Peyer's patch (tissue), 4 donors: ENCODE measurements at places on chromosomes 2 and 18.
A peak's percentile ranks its signal among the peaks of the same experiment; 100 is the strongest.

DNA sequence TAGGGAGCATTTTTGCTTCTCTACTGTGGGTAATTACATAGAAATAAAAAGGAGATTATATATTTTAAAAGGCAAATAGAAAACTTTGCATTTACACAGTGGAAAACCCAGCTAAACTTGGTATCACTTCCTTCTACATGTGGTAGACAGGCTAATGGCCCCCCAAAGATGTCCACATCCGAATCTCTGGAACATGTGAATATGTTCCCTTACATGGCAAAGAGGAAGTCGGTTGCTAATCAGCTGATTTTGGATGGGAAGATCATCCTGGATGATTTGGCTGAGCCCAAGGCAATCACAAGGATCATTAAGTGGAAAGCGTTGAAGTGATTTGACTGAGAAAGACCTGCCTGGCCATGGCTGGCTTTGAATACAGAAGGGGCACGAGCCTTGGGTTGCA is 26.2 kb downstream of the CREG2 start:
- DNase-seq, result no peak

GRCh38 chr18:23493654-23494053 is 9.7 kb upstream of the RMC1 start:
- no peak for DNase-seq

DNA sequence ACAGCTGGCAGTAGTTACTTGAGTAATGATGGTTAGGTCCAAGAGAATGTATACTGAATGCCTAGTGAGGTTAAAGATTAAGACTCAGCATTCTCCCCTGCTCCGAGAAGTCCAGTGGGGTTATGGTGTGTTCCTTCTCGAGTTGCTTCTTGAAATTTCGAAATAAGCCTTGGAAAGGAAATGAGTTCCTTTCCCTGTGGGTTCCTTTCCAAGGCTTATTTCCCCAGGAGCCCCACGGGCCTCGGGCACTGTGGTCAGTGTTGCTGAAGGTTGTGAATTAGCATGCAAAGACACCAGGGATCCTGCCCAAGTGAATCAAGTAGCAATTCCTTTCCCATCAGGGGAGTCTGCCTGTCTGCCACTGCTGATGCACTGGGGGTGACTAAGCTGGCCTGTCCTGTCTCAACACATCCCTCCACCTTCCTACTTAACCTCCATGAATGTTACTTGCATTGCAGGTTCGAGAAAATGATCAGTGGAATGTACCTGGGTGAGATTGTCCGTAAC is 53.6 kb downstream of the HK2 start:
- DNase-seq, result no peak

GRCh38 chr2:176149939-176150583 is 1.3 kb upstream of the HOXD4 start:
- no peak for DNase-seq

- DNase-seq, result no peak
Observed at GRCh38 chr2:235504441-235505180, 10.8 kb downstream of the AGAP1 start.

DNA sequence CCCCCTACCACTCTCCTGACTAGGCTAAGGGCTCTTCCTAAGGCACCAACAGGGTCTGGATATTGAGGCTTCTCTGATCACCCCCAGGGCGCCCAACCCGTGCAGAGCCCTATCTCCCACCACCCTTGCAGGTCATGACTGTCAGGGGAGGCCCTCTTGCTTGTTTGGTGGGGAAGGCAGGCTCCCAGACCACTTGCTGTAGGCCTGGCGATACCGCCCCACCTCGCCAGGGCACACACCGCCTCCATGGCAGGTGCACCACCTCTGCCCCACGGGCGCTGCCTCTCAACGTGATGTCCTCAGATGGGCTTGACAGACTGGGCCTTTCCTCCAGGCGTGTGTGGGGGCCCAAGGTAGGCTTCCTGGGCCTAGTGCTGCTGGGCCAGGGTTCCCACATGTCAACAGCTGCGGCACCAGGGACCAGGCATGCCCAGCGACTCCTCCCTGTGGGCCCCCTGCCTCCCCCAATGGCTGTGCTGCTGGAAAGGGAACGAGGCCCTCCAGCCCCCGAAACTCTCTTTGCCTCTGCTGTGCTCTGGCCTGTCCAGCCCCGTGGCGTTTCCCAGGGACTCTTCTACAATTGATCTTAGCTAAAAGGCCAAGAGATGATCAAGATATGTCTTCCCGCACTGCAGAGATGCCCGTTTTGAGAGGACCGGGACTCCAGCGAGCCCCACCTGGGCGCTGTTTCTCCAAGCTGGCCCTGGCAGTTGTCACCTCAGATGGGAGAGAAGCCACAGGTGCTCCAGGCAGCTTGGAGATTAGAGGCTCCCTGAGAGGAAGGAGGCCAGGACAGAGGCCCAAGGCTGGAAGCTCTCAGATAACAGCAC is 7.5 kb downstream of the NPPC start:
- DNase-seq, result no peak

GRCh38 chr18:55384551-55385275 is 203.3 kb downstream of the TCF4 start:
- peak; percentile 50 for DNase-seq

DNA sequence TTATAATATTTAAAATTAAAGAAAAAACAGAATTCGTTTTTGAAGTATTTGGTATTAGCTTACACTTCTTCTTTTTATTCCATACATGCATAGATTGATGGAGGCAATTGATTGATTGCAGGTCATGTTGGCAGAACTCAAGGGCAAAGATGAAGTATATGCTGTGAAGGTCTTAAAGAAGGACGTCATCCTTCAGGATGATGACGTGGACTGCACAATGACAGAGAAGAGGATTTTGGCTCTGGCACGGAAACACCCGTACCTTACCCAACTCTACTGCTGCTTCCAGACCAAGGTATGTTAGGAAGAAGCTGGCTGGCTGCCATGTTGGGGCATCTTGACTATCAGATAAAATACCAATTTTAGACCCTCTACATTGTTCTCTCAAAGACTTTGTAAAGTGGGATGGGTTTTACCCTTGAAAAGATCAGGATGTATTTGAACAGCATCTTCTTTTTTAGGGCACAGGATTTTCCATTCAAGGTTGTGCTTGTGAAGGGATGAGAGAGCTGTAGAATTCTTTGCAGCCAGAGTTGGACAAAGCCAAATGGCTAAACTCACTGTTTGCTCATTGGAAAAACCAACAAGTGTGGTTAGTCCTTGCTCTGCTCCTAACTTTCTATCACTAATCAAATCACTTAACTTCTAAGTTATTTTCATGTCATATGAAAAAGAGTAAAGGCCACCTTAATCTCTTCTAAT is 286.8 kb upstream of the EPAS1 start:
- DNase-seq, result no peak

- DNase-seq, result no peak
Observed at GRCh38 chr18:53644799-53645471, 579.5 kb downstream of the MBD2 start.
